ENCODE measurements at places on chromosomes 1 and 21.

DNA sequence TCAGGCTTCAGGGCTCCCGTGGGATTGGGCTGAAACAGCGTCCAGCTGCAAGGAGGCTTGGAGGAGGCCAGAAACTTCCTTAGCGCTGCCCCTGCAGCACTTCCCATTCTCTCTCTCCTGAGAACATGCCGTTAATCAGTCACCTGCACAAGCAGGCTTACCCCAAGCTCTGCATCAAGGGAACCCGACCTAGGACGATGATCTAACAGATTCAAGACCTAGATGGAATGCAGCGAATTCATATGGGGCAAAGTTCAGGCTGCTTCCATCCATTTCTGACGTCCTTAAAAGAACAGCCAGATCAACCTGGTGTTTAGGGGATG lies 114.1 kb downstream of the ERG start:
- no peak for DNase-seq

- no peak for DNase-seq
These were observed 220.0 kb downstream of the FGGY start for GRCh38 chr1:59516881-59517280.

DNA sequence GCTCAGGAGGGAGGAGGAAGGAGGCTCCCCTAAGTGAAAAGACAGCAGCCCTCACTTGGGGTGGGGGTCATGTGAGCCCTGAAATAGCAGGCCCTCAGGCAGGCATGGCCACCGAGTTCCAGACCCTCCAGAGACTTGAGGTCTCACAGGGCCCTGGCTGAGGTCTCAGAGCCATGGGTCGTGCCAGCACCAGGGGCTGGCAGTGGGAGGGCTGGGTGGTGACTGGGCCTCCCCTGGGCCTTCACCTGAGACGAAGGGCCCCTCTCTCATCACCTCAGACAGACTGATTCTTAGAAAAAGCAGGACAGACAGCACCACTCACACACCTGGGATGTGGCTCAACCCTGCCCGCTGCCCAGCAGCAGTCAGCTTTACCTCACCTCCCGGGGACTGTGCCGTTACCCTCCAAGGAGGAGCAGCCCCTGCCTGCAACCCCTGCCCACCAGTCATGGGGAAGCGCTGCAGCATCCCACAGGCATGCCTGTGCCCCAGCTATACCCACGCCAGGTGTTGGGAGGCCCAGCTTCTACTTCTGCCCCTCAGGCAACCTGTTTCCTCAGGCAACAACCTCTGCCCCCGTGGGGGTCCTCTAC lies 42.6 kb upstream of the LRP8 start:
- no peak for DNase-seq

- no peak for DNase-seq
These were observed 27.3 kb downstream of the KIAA2013 start for GRCh38 chr1:11898831-11899467.

DNA sequence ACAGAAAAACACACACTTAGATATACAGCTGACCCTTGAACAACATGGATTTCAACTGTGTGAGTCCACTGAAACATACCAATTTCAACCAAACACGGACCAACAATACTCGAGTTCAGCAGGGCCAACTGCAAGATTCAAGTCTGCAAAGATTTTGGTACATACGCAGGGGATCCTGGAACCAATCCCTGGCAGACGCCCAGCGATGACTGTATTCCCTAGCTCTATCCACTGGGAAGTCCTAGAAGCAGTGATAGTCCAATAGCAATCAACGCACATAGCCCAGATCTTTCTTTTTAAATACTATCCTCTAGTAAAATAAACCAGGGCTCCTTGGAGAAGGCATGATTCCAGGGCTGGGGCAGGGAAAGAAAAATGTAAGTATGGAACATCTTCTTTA lies 9.0 kb downstream of the DDX59 start:
- peak; percentile 80 for DNase-seq

DNA sequence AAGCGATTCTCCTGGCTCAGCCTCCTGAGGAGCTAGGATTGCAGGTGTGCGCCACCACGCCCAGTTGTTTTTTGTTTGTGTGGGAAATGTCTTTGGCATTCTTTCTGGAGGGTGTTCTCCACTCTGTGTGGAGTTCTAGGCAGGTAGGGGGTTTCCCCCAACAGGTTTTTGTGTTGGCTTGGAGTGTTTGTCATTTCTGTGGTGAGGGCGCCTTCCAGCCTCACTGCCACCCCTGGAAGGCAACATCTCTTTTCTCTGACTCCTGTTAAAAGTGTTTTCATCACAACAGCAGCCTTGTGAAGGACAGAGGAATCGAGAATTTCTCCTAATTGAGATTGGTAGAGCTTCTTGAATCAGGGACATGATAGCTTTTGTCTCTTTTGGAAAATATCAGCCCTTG lies 69.7 kb downstream of the PRKCZ start:
- DNase-seq: no peak

DNA sequence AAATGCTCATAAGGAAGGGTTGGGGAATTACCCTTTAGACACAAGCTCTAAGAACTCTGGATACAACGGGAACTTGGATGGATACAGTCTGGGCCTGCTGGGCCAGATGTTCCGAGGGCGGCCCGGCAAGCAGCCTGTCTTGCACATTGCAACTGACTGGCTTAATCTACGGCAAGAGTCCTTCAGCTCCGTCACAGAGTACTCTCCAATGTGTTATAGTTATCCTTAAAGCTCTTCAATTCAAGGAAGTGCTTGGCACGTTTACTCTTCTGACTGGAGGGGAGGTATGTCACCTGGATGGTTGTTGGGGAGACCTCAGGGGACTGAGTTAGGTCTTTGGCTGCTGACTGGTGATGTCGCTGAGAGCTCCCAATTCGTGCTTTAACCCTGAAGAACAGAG lies 1.1 kb upstream of the CFAP141 start:
- DNase-seq: no peak

DNA sequence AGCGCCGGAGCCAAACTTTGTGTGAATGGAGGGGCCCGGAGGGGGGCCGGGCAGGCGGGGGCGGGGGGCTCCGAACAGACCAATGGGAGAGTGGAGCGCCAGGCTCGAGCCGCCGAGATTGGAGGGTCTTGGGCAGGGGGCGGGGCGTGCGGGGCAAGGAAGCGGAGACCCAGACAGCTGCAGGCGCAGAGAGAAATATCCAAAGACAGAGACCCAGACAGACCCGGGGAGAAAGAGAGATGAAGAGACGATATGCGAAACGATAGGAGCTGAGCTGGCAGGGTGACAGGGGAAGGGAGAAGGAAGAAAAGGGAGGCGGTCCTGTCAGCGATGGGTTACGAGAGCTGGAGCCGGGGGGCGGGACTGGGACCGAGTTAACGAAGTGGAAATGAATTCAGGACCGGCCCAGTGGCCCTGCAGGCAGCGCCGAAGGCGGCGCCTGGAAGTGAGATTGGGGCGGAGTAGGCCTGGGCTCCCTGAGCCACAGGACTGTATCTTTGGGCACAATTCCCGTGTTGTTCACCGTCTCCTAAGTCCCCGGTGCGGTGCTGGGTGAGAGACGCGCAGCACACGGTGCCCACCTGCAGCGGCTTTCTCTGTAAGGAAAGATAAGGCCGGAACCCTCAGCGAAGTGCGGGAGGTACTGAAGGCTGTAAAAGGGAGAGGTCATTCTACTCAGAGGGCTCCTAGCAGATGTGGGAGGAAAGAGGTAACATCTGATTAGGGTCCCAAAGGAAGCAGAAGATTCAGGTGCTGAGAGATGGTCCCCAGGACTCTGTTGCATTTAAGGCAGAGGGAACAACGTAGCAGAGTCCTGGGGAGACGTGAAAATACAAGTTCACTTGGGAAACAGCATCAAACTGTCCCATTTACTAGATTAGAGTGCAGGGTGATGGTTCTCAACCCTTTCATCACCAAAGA lies 543 bp upstream of the KCNJ10 start:
- peak; percentile 88 for DNase-seq

DNA sequence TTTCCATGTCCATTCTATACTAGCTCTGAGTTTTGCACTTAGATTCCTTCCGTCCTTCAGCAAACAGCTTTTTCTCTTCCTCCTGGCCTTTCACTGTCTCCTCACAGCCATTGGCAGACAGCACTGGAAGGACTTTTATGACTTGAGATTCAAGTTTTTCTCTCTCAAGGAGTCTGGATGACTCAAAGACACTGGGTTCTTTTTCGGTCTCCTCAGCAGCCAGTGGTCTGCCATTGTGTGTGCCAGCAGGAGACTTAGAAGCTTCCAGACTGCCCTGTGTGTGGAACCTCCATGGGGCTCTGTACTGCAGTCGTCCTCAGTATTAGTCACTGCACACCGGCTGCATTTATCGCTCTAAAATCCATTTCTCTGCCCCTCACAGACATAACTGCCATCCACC lies 30.5 kb downstream of the NTNG1 start:
- DNase-seq: no peak

DNA sequence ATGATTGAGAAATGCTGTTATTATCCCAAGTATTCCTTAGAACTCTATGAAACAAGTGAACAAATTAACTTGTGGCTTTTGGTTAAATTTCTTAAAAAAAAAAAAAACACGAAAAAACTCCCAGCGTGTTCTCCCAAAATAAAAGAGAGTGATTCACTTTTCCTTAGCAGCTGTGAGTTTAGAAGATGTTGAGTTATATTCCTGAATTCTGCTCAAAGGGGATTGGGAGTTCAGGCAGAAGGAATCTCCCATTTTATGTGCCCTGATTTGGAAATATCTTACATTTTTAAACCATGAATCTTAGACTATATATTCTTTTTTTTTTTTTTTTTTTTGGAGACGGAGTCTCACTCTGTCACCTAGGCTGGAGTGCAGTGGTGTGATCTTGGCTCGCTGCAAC lies 34.3 kb downstream of the SMG7 start:
- DNase-seq: no peak

DNA sequence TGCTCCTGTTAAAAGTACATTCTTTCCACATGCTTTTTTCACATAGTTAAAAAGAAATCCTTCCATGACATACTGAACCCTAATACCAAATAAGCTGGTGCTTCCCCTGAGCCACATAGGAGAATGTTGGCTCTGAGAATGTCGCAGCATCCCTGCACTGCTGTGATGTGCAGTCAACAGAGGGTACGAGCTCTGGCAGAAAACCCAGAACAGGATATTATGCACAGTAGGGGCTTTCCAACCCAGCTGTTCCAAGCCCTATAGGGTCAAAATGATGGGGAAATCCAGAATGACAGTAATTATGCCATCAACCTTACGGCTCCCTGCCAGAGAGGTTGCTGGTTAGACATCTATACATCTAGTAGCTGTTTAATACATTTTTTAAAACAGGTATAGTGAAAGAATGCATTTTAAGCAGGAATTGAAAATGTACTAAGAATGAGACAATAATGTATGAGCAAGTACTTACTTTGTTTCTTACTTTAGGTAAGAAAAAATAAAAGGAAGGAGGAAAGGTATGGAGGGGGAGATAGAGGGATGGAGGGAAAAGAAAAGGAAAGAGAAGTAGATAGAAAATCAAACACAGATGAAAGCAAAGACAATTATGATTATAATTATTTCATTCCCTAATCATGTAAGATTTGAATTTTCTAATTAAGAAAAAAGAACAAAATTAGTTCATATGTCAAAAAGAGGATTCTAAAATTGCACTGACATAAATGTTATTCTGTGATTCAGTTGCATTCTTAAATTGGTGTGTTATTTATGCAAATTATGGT lies 126.0 kb downstream of the NR5A2 start:
- no peak for DNase-seq

GRCh38 chr1:196608390-196609369 lies at the start of gene KCNT2:
Gene KCNT2 (minus strand): TSS chr1:196608440. CDS start chr1:196608309, 131 bp downstream.
- peak; percentile 73 for DNase-seq

DNA sequence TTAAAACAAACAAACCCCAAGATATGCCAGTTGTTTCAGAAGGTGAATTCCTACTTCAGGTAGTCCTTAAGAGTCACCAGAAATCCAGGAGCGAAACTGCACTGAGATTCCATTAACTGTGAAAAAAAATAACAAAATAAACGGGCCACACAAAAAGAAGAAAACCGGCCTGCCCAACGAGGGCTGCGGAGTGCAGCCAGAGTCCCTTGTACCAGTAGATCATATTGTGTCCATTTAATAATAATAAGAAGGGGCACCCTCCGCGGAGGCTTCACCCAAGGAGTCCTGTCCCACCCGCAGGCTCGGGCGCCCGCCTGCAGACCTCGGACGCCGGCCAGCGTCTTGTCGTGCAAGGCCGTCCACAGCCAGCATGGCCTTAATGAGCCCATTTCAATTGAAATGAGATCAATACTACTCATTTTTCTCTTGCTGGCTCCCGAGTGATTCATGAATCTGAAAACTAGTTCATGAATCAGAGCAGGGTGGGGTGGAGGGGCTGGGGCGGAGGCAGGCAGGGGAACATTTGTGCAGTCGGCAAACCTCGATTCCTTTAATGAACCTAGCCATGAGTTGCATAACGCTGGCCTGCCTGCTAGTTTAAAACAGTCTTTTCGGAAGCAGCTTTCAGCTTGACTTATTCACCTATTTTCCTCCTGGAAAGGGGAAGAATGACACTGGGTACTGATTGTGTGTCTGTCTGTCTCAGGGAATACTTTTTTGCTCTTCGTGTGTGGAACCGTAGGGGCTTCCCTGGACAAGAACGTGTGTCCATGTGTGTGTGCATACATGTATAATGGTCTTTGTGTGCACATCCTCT lies 113.1 kb upstream of the IRF2BP2 start:
- DNase-seq: no peak

- no peak for DNase-seq
These were observed 1.5 kb downstream of the EPRS1 start for GRCh38 chr1:220044678-220045355.

DNA sequence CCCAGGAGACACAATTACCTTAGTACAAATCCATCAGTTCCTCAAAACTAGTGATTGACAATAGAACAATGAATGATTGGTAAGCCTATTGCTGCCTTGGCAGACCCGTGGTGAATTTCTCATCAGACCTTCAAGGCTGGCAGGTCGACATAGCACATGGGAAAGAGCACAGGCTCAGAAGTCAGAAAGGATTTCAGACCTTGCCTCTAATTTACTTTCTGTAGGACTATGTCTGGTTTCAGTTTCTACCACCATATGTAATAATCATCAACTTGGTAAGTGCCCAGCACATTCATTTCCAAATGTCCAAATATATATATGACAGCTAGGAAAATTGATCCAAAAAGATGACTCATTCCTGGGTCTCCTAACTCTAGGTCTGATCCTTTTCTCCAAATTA lies 62.5 kb upstream of the GRHL3 start:
- DNase-seq: no peak

DNA sequence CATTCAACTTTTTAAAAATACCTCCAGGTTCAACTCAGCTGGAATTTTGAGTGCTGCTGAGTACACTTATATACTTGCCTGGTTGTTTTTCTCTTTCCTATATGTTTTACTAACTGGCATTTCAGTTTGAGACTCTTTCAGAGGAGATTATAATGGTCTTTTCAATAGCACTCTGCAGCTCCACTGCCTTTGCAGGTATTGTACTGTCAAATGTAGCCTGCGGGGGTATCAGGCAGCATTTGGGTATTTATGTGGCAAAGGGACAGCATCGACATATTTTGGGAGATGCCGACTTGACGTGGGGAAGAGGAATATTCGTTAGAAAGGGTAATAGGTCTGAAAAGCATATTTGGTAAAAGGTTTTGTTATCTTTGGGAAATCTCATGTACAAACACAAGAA lies 11.1 kb upstream of the TGFBR3 start:
- DNase-seq: no peak

GRCh38 chr1:169959686-169960085 lies 66.0 kb upstream of the SCYL3 start:
- no peak for DNase-seq

Measured in Right ventricle myocardium inferior (tissue), 1 donor.